ENCODE measurements at places on chromosomes 12 and 14. TPM values are rescaled to one million over a fixed set of nuclear protein-coding genes. Genes with fewer than 3 reads are reported as not detected.

The KRT86 gene
- total RNA-seq: not detected

The KCNMB4 gene
- total RNA-seq: 0.94 TPM

The ACRBP gene
- total RNA-seq: 3.3 TPM

The RD3L gene
- not detected for total RNA-seq

The PLEKHD1 gene
- 0.05 TPM for total RNA-seq

The INHBC gene
- total RNA-seq: not detected

The PLEKHG7 gene
- not detected for total RNA-seq

The DEGS2 gene
- total RNA-seq: 2.6 TPM

The CCDC184 gene
- 0.25 TPM for total RNA-seq

The SLC6A12 gene
- 0.37 TPM for total RNA-seq

The CLMN gene
- 1.5 TPM for total RNA-seq

The HOXC11 gene
- not detected for total RNA-seq

The TAS2R9 gene
- total RNA-seq: not detected

The RNASE3 gene
- not detected for total RNA-seq

GRCh38 chr12:100460702-100461101 is 13.0 kb upstream of the NR1H4 start:
- DNase-seq: no peak

- peak; percentile 53 for DNase-seq
These were observed 23.1 kb downstream of the ADCY6 start for GRCh38 chr12:48765753-48766162.

GRCh38 chr12:97560786-97561618 is 98.4 kb downstream of the RMST start:
- no peak for DNase-seq

DNA sequence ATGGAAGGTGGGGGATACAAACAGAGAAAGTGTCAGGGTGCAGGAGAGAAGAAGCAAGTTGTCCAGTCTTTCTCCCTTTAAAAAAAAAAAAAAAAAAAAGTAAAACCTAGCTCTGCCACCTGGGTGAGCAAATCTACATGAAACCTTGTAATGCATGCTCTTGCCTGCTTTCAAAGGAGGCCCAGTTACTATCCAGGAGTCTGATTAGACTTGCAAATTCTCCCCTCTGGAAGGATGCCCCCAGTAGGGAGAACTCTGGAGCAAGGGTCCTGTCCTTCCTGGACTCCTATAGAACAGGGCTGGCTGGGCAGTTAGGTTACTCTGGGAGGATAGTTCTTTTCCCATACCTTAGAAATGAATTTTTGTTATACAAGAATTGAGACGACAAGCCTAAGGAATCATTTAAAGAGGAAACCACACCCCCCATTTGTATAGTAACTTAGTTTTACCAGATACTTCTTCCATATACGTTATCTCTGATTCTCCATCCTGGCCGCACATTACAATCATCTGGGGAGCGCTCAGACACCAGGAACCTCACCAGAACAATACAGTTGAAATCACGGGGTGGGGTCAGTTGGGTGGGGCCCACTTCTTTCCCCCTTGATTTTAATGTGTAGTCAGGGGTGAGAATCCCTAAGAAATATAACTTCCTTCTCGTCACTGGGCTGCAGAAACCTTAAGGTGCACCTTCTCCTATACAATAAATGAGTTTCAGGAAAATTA is 30.5 kb downstream of the RAB35 start:
- DNase-seq: no peak

- DNase-seq: no peak
These were observed 18.0 kb downstream of the SLC7A7 start for GRCh38 chr14:22797017-22797917.

DNA sequence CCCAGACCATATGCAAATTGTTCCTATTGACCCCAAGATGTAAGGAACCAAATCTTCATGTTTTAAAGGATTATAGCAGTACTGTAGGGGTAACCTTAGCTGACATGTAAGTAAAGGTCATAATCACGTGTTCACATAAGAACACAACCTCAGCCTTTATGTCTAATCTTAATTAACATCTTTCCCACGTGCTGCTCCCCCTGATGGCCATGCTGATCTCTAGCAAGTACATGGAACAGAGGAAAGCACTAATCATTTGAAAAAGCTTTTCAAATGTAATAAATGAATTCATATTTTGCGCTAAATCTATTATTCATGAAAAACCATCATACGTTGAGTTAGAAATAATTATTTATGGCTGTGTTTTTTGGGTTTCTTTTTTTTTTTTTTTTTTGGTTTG is 30.5 kb upstream of the ITPR2 start:
- peak; percentile 34 for DNase-seq

DNA sequence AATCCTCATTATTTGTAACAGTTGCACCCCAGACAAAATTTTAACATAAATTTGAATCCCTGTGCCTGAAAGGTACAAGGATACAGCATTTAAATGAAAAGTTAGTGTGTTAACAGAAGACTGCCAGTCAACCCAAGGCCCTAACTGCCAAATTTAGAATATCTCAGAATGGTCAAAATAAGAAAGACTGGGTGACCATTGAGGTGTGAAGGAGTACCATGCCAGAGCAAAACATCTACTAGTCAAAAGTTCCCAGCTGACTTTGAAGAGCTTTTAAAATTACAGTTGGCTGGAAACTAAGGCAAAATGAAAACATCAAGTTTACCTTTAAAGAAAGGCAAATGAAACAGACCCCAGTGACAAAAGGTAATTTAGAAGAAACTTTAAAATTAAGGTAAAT is 18.4 kb downstream of the SAV1 start:
- no peak for DNase-seq

- DNase-seq: no peak
These were observed 53.4 kb upstream of the ANO4 start for GRCh38 chr12:100741084-100741711.

DNA sequence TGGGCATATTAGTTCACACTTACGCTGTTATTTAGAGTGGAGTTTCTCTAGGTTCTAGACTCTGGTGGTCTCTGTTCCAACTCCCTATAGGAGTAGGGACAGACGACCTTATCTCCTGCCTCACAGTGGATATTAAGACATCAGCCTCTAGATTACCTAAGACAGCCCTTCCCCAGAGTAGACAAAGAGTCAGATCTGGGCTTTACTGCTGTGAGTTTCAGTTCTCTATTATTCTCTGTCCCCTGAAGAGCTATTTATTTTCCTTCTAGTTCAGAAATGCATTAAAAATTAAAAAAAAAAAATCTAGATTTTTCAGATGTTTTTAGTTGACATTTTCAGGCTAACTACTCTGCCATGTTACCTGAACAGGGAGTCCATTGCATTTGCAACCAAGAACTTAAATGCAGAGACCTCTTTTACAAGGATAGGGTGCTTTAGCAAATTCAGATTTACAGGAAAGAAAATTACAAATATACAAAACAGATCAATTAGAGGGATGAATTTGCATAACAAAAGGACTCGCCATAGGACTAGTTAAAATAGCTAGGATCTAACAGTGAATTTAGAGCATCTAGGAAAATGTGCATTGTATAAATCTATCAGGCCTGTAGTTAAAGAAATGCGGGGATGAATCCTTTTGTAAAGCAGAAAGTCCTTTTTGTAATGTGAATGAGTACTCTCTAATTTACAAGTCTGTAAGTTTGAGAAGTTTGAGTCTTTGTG is 381.4 kb downstream of the APAF1 start:
- DNase-seq: no peak

DNA sequence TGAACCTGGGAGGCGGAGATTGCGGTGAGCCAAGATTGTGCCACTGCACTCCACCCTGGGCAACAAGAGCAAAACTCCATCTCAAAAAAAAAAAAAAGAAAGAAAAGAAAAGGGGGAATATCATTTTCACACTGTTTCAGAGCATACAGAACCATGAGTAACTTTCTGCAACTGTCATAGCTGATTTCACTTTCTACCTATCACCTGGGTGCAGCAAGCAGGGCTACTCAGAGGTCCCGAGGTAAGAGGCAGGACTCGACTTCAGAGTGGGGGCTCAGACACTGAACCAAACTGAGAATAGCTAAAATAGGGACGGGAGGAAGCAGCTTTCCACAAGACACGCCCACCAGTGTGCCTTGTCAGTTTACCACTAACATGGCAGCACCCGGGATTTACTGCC is 29.8 kb downstream of the OR10P1 start:
- DNase-seq: no peak

- peak; percentile 56 for DNase-seq
These were observed 840 bp downstream of the SIX4 start for GRCh38 chr14:60723116-60723906.

DNA sequence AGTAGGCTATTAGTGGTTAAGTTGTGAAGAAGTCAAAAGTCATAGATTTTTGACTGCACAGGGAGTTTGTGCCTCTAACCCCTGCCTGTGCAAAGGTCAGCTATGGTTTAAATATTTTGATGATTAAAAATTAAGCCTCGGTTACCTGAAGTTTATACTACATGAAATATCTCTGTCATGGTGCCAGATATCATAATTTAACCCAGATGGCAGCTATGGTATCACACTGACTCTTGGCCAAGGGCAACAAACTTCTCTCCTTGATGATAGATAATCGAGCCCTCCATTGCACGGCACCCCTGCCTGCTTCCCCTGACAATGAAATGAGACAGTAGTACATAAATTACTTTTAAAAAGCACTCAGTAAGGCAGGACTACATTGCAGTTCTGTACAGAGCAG is 80.8 kb downstream of the SLC35F4 start:
- DNase-seq: no peak

DNA sequence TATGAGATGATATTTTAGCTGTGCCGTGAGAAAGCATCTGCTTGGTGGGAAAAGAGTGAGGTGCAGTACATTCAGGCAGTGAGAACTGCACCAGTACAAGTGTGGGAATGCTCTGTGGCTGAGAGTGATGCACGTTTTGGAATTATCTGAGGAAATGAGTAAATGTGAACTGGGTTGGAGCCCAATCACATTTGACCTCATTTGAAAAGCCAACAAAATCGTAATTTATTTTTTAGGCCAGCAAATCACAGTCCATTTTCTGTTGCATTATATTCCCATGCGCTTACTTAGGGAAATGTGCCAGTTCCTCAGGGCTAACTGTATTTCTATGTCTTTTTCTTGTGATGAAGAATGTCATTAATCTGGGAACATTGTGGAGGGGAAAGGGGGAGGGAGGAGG is 77.3 kb downstream of the SNAPC1 start:
- no peak for DNase-seq

GRCh38 chr12:130301559-130301958 is 36.1 kb upstream of the PIWIL1 start:
- no peak for DNase-seq

DNA sequence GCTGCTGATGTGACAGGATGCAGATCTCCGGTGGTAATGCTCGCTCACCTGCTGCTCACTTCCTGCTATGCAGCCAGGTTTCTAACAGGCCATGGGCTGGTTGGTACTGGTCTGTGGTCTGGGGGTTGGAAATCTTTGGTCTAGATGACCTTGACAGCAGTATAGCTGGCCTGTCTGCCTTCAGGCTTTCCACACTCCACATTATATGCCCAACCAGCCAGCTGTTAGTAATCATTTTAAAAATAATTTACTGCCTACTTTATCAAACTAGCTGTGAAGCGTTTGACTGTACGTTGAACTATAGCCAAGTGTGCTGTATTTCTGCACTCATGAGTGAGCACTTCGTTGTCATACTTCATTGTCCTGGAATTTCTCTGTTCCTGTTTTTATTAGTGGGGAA is 424.0 kb upstream of the GARIN6 start:
- DNase-seq: no peak

GRCh38 chr12:32496946-32497345 is 97.6 kb downstream of the FGD4 start:
- no peak for DNase-seq

DNA sequence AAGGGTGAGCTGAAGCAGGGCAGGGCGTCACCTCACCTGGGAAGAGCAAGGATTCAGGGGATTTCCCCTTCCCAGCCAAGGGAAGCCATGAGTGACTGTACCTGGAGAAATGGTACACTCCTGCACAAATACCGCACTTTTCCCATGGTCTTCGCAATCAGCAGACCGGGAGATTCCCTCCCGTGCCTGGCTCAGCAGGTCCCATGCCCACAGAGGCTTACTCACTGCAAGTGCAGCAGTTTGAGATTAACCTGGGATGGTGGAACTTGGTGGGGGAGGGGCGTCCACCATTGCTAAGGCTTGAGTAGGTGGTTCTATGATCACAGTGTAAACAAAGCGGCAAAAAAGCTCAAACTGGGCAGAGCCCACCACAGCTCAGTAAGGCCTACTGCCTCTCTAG is 11.0 kb upstream of the DHRS4 start:
- no peak for DNase-seq

GRCh38 chr12:115966376-115966775 is 311.1 kb downstream of the MED13L start:
- no peak for DNase-seq

GRCh38 chr12:7344833-7345606 is 41.1 kb downstream of the ACSM4 start:
- DNase-seq: no peak

- DNase-seq: no peak
These were observed 36.1 kb downstream of the ATP2B1 start for GRCh38 chr12:89672589-89672979.

GRCh38 chr12:88310666-88311065 is 168.6 kb downstream of the TMTC3 start:
- DNase-seq: no peak

GRCh38 chr12:29208936-29209701 is 60.0 kb downstream of the FAR2 start:
- no peak for DNase-seq

GRCh38 chr14:99183311-99183710 is 88.7 kb downstream of the BCL11B start:
- peak; percentile 10 for DNase-seq

GRCh38 chr12:68943848-68944247 is 10.9 kb upstream of the CPM start:
- DNase-seq: no peak

DNA sequence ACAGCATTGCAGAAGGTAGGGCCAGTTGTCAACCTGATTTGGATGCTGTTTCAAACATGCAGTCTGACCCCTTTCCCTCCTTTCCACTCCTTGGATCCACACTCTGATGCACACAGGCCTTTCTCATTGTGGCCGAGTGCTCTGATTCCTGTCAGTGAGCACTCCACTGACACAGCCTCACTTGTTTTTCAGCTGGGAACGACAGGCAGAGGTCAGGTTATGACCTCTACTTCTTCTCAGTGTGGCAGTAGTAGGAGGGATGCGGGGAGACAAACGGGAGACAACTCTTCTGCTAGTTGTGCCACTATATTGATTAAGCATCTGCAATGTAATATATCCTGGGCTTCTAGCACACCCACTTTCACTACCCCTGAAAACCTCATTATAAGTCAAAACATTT is 61.8 kb downstream of the DERA start:
- no peak for DNase-seq

DNA sequence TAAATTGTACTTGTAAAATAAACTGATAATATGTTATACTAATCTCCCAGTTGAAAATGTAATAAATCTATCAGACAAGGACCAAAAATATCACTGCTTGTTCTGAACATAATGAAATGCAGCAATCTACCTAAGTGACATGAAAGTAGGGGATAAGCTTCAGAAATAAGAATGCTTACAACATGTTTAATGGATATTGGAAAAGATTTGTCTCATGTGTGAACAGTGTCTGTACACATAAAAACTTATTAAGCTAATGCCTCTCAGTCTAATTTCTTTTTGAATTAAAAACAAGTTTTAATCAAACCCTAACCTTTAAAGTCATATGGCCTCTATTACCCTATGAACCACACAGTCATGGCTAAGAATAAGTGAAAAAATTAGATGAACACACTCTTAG is 465.3 kb downstream of the MDGA2 start:
- no peak for DNase-seq

GRCh38 chr12:55760663-55761062 is 17.7 kb downstream of the GDF11 start:
- DNase-seq: peak; percentile 82

All from activated CD4-positive, alpha-beta T cell treated with anti-CD3 and anti-CD28 coated beads for 36 hours (primary cell).